Endodermal cell (in vitro differentiated cells): ENCODE measurements at places on chromosomes 3 and 15. TPM values are rescaled to one million over a fixed set of nuclear protein-coding genes. Genes with fewer than 3 reads are reported as not detected.

DNA sequence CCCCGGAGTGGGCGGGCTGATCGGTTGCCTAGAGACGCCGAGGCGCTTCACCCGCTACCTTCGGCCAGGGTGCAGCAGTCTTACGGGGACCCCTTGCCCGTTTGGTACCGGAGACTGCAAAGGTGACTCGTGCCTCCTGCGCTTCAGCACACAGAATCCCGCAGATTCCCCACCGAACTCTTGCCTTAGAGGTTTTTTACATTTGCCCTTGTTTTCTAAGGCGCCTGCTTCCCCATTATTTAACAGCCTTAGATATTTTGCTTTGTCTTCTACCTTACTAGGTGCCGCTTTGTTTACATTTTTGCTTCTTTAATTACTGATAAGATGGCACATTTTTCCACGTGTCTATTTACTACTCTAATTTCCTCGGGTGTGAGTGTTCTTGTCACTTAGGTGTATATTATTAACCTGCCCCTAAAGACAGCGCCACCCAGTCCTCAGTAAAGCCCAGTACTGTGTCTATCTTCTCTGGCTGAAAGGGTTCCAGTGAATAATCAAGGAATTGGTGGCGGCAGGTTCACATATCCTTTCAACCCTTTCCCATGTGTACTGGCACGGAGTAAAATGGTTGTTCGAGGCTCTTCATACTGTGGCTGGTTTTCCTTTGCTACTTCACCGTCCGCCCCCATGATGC, 573 bp upstream of the CEP152 start:
- no peaks in the 10 kb centered on the region for H3K27me3 ChIP-seq
- peak; percentile 55 for DNase-seq
- no peaks in the 10 kb centered on the region for H3K36me3 ChIP-seq

- DNase-seq: no peak
- no peaks in the 10 kb centered on the region for H3K4me1 ChIP-seq
- no peak overlapping the region for H3K4me3 ChIP-seq
- H3K27ac ChIP-seq: no peak overlapping the region
Measured at GRCh38 chr3:135645541-135645940, 320.0 kb upstream of the PPP2R3A start.

GRCh38 chr15:92377083-92377789, 16.4 kb upstream of the ST8SIA2 start:
- H3K4me1 ChIP-seq: peaks cover 6% of the 10 kb centered on the region
- H3K27me3 ChIP-seq: no peaks in the 10 kb centered on the region
- no peak overlapping the region for H3K27ac ChIP-seq
- DNase-seq: peak; percentile 33
- no peaks in the 10 kb centered on the region for H3K36me3 ChIP-seq
- no peak overlapping the region for H3K4me3 ChIP-seq

DNA sequence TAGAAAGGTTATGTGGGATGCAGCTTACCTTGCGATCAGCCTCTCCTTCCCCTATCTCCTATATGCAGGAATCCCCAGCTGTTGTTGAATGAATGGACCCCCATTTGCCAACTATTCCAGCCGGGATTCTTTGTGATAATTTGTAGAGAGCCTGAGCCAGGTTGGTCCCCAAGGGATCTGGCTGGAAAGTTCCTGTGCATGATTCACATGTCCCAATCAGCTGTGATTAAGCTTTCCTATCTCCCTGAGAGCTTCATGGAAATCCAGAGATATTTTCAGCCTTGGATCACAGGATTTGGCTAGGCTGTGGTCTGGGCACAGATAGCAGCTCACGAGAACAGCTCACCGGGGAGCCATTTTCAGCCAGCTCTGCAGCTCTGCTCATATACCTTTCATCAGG, 76.7 kb downstream of the ARNT2 start:
- no peak overlapping the region for H3K27ac ChIP-seq
- H3K27me3 ChIP-seq: no peaks in the 10 kb centered on the region
- DNase-seq: peak; percentile 58
- H3K4me1 ChIP-seq: peaks cover 4% of the 10 kb centered on the region
- peaks cover 2% of the 10 kb centered on the region for H3K36me3 ChIP-seq
- no peak overlapping the region for H3K4me3 ChIP-seq

DNA sequence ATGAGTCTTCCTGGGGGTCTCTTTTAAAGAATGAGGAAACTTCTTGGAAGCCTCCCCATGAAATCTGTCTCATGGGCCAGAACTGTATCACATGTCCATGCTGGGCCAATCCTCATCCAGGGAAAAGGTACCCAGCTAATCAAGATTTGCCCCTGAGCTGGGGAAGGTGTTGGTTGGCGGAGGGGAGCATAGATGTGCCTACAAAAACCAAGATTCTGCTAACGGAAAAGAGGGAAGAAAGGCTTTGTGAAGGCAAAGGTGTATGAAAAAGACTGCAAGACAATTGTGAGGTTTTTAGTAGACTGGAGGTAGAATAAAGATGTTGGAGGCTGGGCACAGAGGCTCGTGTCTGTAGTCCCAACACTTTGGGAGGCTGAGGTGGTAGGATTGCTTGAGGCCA, 18.5 kb upstream of the BLM start:
- H3K36me3 ChIP-seq: no peaks in the 10 kb centered on the region
- H3K27me3 ChIP-seq: no peaks in the 10 kb centered on the region

DNA sequence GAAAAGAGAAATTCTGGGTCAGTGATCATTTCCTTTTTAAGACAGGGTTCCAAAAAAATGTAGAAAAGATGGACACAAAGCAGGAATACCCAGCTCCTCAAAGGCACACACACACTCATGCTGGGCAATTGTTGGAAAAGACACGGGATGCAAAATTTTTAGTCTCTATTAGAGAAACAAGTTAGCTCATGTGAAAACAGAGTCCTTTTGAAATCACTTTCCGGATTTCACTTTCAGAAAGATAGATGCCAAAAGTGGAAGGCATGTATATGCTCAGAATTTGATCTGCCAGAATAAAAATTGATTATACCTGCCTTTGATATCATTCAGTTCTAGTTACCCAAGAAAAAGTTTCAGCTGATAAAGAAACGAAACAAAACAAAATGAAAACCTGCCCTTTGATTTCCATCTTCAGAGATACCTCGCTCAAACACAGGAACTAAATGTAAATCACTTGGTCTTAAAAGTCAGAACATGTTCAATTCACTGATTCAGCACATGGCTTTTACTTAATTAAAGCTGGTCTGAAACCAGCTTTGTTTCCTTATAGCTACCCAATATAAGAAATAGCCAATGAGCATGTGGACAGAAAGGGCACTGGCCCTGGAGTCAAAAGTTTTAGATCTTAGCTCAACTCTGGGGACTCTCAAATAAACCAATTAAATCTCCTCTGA, 52.8 kb downstream of the PLD1 start:
- H3K36me3 ChIP-seq: no peaks in the 10 kb centered on the region
- H3K4me3 ChIP-seq: no peak overlapping the region
- DNase-seq: no peak
- no peak overlapping the region for H3K27ac ChIP-seq
- H3K4me1 ChIP-seq: no peaks in the 10 kb centered on the region
- no peaks in the 10 kb centered on the region for H3K27me3 ChIP-seq

GRCh38 chr3:58200121-58200709, 10.6 kb downstream of the DNASE1L3 start:
- H3K36me3 ChIP-seq: no peaks in the 10 kb centered on the region
- no peak for DNase-seq
- no peak overlapping the region for H3K27ac ChIP-seq
- no peaks in the 10 kb centered on the region for H3K27me3 ChIP-seq
- no peak overlapping the region for H3K4me3 ChIP-seq

DNA sequence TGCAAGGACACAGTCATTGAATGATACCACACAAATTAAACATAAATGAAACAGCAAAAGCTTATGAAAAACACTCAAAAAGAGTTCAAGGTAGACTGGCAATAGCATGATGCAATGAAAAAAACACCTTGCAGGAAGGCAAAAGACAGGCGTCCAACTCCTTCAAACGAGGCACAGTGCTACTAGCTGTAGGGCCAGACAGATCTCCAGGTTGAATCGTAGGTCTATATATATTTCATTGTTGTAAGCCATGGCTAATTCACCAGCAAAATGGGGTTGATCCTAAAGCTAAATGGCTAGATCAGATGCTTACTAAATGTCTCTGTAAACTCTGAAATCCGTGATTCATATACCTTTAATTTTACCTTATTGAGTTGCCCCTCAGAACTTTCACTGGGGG, 94.2 kb downstream of the THRB start:
- H3K4me1 ChIP-seq: no peaks in the 10 kb centered on the region
- H3K27ac ChIP-seq: no peak overlapping the region
- no peaks in the 10 kb centered on the region for H3K36me3 ChIP-seq

GRCh38 chr15:35061161-35061824, 23.8 kb downstream of the NANOGP8 start:
- peak; percentile 79 for DNase-seq
- no peak overlapping the region for H3K27ac ChIP-seq
- no peaks in the 10 kb centered on the region for H3K27me3 ChIP-seq

DNA sequence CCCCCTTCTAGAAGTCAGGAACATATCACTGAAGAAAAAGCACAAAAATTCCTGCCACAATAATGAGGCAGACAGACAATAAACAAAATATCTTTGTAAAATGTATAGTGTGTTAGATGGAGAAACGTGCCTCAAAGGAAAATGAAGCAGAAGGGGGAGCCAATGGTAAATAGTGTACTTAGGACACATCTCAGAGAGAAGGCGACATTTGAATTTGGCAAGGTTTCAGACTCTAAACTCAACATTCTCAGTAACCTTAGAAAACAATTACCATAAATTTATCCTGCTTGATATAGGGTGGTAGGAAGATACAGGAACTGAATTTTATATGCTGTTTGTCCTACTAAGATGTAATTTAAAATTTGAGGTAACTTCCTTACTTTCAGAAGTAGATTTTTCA, 52.6 kb upstream of the PTX3 start:
- no peaks in the 10 kb centered on the region for H3K36me3 ChIP-seq
- H3K4me1 ChIP-seq: no peaks in the 10 kb centered on the region
- H3K27ac ChIP-seq: no peak overlapping the region
- no peaks in the 10 kb centered on the region for H3K27me3 ChIP-seq

GRCh38 chr3:104879919-104880318, 486.8 kb upstream of the ALCAM start:
- no peaks in the 10 kb centered on the region for H3K27me3 ChIP-seq
- no peaks in the 10 kb centered on the region for H3K4me1 ChIP-seq
- H3K4me3 ChIP-seq: no peak overlapping the region
- no peak for DNase-seq

KNSTRN gene
- 57.6 and 58.6 TPM in 2 replicates for total RNA-seq

GRCh38 chr3:43883729-43884396, 193.1 kb downstream of the ABHD5 start:
- no peak overlapping the region for H3K4me3 ChIP-seq
- H3K27me3 ChIP-seq: peaks cover 69% of the 10 kb centered on the region
- H3K27ac ChIP-seq: no peak overlapping the region
- H3K36me3 ChIP-seq: no peaks in the 10 kb centered on the region

GRCh38 chr3:146222204-146223046, 28.5 kb downstream of the PLSCR4 start:
- DNase-seq: peak; percentile 81
- H3K4me1 ChIP-seq: peaks cover 3% of the 10 kb centered on the region
- no peak overlapping the region for H3K27ac ChIP-seq
- H3K27me3 ChIP-seq: no peaks in the 10 kb centered on the region

DNA sequence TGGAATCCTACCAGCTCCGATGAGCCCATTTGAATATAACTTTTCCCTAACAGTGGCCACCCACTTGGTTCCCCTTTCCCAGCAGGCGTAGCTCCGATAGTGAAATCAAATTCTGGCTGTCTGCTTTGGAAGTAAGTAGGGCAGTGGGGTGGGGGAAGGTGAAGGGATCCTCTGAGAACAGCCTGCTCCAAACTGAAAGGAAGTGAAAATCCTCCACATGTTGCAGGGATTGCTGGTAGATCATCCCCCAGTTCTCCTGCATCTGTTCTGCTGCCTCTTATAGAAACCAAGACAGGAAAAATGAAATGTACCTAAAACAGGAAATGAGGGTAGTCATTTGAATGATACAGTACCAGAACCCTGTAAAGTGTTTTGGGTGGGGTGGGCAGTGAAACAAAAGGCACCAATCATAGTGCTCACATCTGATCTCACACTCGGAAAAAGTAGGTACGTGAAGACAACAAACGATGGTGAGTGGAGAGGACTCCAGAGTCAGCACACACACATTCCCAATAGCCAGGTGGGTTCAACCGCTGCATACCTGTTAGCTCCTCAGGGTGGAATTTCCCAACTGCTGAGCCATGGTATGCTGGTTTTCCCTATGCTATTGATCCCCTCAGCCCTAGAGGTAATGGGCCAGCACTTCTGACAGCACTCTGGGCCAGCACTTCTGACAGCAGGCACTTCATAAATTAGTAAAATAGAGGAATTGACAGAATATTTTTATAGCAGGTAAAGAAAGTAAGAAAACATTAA, 304.9 kb upstream of the ADAMTS9 start:
- peak; percentile 72 for DNase-seq
- no peaks in the 10 kb centered on the region for H3K27me3 ChIP-seq
- no peak overlapping the region for H3K4me3 ChIP-seq
- peaks cover 7% of the 10 kb centered on the region for H3K4me1 ChIP-seq
- no peak overlapping the region for H3K27ac ChIP-seq

SLC7A14 gene
- 0.29 to 0.96 TPM (median 0.36 TPM) in 3 replicates for total RNA-seq

ZNF660 gene
- total RNA-seq: 15.5 and 19.9 TPM in 2 replicates

DNA sequence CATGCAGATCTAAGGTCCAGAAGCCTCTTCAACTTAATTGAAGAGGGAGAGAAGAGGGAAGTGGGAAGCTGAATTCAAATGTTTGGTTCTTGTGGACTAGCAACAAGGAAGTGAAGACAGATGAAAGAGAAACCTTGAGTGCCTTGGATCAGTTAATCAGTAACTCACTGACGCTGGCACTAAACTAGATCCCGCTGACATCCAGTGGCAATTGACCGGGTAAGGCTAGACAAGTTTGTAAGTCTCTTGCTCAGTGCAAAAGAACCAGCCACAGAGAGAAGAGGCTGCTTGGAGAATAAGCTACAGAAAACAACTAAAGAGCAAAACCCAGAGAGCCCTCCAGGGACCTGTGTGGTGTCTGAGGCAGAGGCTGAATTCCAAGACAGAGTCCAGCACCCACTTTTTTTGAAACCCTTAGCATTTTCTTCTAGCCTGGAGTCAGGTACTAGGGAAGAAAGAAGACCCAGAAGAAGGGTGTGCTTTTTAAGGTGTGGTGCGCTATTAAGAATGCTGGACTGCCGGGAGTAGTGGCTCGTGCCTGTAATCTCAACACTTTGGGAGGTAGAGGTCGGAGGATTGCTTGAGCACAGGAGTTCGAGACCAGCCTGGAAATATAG, 6.9 kb downstream of the PLCH1 start:
- no peak for DNase-seq
- no peaks in the 10 kb centered on the region for H3K36me3 ChIP-seq
- H3K4me1 ChIP-seq: no peaks in the 10 kb centered on the region
- peak overlapping the region; percentile 19 for H3K27ac ChIP-seq
- no peak overlapping the region for H3K4me3 ChIP-seq

MORC1 gene
- not detected in 3 replicates for total RNA-seq

GRCh38 chr15:94075349-94075748, 156.0 kb upstream of the MCTP2 start:
- H3K36me3 ChIP-seq: no peaks in the 10 kb centered on the region
- H3K4me3 ChIP-seq: no peak overlapping the region
- no peaks in the 10 kb centered on the region for H3K4me1 ChIP-seq
- no peak overlapping the region for H3K27ac ChIP-seq

GRCh38 chr3:158404131-158404718, 166.8 kb upstream of the MLF1 start:
- H3K27ac ChIP-seq: no peak overlapping the region
- no peaks in the 10 kb centered on the region for H3K27me3 ChIP-seq
- no peaks in the 10 kb centered on the region for H3K4me1 ChIP-seq
- no peaks in the 10 kb centered on the region for H3K36me3 ChIP-seq
- H3K4me3 ChIP-seq: no peak overlapping the region
